ENCODE measurements at places on chromosomes 11 and 22. TPM values are rescaled to one million over a fixed set of nuclear protein-coding genes. Genes with fewer than 3 reads are reported as not detected.
A peak's percentile ranks its signal among the peaks of the same experiment; 100 is the strongest.

DNA sequence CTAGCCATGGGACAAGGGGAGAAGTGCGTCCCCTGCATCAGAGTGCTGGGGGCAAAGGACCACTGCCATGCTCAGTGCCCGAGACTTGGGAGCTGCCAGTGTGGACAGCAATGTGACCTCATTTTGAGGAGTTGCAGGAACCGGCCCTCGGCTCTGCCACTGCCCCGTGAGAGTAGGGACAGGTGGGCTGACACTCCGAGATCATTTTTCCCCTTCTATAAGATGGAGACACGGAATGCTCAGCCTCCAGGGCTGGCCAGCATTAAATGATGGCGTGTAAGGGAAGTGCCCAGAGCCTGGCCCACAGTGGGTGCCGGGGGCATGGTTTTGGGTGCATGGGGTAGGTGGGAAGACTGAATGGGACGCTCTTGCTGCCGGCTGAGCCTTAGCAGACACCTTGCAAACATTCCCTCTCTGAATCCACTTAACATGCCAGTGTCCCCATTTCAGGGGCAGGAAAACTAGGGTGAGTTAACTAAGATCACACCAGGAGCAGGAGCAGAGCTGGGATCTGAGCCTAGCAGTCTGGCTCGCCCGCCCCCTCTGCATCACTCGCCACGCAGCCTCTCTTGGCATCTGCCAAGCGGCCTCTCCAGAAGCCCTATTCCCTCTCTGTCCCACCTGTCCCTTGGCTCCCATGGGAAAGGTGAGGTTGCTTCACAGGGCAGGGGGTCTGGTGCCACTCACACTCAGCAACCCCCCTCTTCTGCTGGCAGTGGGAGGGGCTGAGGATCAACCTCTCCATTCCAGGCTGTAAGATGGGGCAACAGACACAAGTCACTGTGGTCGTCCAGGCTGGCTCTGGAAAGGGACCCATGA is 13.6 kb downstream of the NPTXR start:
- no peak for DNase-seq
- H3K36me3 ChIP-seq: no peaks in the 10 kb centered on the region
- H3K27me3 ChIP-seq: no peaks in the 10 kb centered on the region
- no peak overlapping the region for H3K27ac ChIP-seq
- H3K4me1 ChIP-seq: no peaks in the 10 kb centered on the region
- no peak overlapping the region for H3K4me3 ChIP-seq

The CHCHD10 gene
- total RNA-seq: 157 TPM

The MMP27 gene
- not detected for total RNA-seq

DNA sequence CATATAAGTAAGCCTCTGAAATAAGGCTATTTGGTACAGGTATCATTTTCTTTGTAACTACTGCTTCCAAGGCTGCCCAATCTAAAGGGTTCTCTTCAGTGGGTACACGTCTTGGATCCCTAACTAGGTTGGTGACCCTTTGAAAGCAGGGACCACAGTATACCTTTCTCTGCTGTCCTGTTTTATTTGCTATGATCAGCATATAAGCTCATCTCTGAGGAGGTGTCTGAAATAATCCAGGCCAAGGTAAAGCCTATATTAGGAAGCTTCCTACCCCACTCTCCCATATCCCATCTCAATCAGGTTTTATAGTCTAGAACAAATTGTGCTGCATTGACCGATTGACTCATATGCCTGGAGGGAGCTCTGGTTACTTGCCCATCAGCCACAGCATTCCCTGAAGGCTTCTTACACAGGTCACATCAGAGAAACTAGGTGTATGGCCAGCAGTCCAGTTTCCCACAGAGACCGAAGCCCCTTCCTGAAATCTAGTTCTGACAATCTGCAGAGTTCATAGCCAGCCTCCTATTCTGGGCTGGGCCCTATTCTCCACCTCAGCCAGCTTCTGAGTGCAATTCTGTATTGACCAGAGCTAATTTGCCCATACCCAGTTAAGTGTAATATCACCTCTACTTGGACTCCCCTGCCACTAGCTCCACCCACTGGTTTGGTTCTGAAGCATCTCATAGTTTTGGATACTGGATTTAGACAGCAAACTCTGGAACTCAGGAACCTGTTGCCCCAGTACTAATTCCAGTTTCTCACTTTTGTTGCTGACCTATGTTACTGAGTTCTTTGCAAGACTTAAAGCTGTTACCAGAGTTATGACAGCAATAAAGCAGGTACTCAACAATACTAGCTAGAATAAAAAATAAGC is 62.1 kb upstream of the ARHGAP20 start:
- H3K4me1 ChIP-seq: peaks cover 3% of the 10 kb centered on the region
- DNase-seq: no peak
- no peaks in the 10 kb centered on the region for H3K27me3 ChIP-seq
- H3K36me3 ChIP-seq: no peaks in the 10 kb centered on the region
- no peak overlapping the region for H3K4me3 ChIP-seq

- H3K27ac ChIP-seq: no peak overlapping the region
- DNase-seq: no peak
- no peaks in the 10 kb centered on the region for H3K4me1 ChIP-seq
- H3K4me3 ChIP-seq: no peak overlapping the region
- no peaks in the 10 kb centered on the region for H3K36me3 ChIP-seq
- H3K27me3 ChIP-seq: no peaks in the 10 kb centered on the region
Observed at GRCh38 chr11:92670308-92670890, 299.1 kb upstream of the MTNR1B start.

The PHETA2 gene
- 2.7 TPM for total RNA-seq

DNA sequence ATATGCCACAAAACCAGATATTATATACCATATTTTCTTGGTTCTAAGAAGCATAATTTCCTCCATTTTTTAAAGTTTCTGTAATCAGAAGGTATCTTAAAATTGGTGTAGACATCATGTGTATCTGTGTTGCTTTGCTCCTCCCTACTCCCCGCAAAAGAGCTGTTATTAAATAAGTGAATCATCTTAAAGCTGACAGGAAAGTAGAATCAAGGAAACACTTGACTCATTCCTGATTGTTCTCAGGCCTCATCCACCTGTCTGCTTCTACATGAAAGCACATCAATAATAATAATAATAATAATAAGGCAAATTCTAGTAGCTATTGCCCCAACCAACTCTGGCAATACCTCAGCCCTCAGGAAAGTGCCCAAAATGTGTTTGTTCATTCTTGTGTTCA is 26.2 kb upstream of the GUCY1A2 start:
- H3K4me1 ChIP-seq: no peaks in the 10 kb centered on the region
- H3K36me3 ChIP-seq: no peaks in the 10 kb centered on the region
- H3K4me3 ChIP-seq: no peak overlapping the region

The OR56A4 gene
- not detected for total RNA-seq

DNA sequence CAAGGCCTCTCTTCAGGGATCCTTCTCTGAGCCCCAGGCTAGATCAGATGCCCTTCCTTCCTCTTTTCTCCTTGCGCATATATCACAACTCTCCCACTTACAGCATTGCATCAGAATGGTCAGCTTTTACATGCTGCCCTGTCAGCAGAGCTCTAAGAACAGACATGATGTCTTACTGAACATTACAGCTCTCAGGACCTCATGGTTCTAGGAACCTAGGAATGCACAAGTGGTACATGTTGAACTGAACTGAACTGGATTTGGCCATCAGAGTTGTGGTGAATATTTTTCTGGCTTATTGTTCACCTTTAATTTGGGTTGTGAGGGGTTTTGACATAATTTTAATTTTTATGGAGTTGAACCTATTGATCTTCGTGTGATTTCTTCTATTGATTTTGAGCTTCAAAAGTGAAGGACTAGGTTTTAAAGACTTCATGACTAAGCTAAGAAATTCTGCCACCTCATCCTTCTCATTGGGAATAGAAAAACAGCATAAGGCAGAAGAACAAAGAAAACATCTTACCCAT is 37.7 kb upstream of the SPON1 start:
- H3K4me3 ChIP-seq: no peak overlapping the region
- H3K27me3 ChIP-seq: no peaks in the 10 kb centered on the region
- DNase-seq: no peak
- peak overlapping the region; percentile 53 for H3K27ac ChIP-seq
- H3K36me3 ChIP-seq: peaks cover 2% of the 10 kb centered on the region

- no peak for DNase-seq
- peaks cover 13% of the 10 kb centered on the region for H3K4me1 ChIP-seq
- no peak overlapping the region for H3K27ac ChIP-seq
- H3K27me3 ChIP-seq: no peaks in the 10 kb centered on the region
- H3K36me3 ChIP-seq: peaks cover 47% of the 10 kb centered on the region
Observed at GRCh38 chr11:48141475-48142122, 75.0 kb upstream of the OR4B1 start.

GRCh38 chr11:12636871-12637410 is 37.3 kb upstream of the TEAD1 start:
- no peak for DNase-seq
- no peak overlapping the region for H3K4me3 ChIP-seq
- peaks cover 2% of the 10 kb centered on the region for H3K27me3 ChIP-seq
- H3K4me1 ChIP-seq: no peaks in the 10 kb centered on the region
- H3K36me3 ChIP-seq: no peaks in the 10 kb centered on the region

- no peaks in the 10 kb centered on the region for H3K36me3 ChIP-seq
- H3K27ac ChIP-seq: no peak overlapping the region
- peak; percentile 79 for DNase-seq
- H3K27me3 ChIP-seq: peaks cover 43% of the 10 kb centered on the region
Observed at GRCh38 chr11:75100314-75100713, 3.6 kb upstream of the OR2AT4 start.

DNA sequence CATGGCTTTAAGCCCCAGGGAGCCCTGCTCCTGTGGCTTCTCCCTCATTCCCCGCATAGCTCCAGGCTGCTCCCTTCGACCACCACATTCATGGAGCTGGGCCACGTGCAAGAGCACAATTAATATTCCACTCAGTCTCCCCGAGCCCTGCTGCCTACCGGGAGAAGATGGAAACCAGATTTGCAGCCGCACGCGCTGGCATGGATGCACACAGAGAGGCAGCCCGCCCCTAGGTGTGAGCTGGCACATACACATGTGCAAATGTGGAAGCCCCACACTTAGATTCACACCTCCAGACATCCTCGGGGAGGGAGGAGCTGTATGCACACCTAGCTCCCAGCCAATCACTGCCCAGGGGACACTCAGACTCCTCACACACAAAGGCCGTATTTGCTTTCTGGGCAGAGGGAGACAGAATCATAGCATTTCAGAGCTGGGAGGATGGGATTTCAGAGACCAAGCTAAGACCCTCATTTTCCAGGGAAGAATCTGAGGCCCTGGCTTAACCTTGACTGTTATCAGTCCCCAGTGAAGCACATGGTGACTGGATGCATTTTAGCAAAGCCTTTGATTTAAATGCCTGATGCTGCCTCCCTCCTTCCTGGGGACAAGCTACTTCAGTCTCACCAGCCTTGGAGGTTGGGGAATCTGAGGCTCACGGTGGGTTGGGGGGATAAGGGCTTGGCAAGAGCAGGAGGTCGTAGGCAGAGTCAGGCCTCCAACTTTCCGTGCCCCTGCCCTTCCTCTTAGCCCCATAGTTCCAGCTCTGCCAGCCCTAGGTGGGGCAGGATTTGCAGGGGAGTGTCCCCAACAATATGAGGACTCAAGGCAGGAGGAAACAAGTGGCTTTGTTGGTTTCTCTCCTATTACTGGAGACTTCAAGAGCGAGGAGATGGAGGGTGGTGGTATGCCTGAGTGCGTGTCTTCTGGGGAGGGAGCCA is 5.3 kb upstream of the CREB3L1 start:
- H3K4me1 ChIP-seq: peaks cover 2% of the 10 kb centered on the region
- DNase-seq: no peak
- no peaks in the 10 kb centered on the region for H3K36me3 ChIP-seq

DNA sequence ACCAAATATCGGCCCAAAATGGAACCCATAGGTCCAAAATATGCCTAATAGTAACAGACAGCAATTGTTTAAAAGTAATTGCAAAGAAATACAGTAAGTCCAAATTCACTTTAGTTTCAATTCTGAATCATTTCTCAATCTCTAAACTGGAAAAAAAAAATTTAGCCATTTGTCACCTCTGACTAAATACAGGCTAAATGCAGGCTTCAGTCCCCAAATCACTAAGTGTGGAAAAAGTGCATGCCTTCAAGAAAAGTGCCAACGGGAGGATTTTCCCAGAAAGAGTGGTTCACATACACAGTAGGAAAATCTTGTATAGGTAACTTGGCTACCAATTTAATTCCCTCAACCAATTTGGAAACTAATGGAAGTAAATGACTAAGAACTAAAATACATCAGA is 35.7 kb downstream of the SIK3 start:
- peak overlapping the region; percentile 81 for H3K27ac ChIP-seq
- peak; percentile 38 for DNase-seq
- peaks cover 78% of the 10 kb centered on the region for H3K4me1 ChIP-seq
- H3K36me3 ChIP-seq: peaks cover 4% of the 10 kb centered on the region
- no peaks in the 10 kb centered on the region for H3K27me3 ChIP-seq
- H3K4me3 ChIP-seq: no peak overlapping the region

DNA sequence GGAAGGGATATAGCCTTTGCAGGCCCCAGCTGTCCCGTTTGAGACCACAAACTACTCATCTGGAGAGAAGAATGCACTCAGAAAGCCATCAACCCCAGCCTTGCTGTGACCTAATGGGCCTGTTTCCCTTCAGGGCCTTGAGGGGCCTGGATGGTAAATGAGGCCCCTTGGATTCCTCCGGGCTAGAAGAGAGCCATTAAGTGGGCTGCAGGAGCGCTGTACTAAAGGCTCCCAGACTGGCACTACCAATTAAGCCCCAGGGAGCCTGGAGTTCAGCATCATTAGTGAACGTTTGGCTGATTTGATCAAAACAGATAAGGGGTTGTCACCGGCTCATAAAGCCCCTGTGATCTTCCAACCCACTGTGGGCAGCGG is 23.0 kb downstream of the CD5 start:
- no peak overlapping the region for H3K4me3 ChIP-seq
- no peaks in the 10 kb centered on the region for H3K27me3 ChIP-seq
- no peak for DNase-seq
- peaks cover 45% of the 10 kb centered on the region for H3K4me1 ChIP-seq
- peaks cover 69% of the 10 kb centered on the region for H3K36me3 ChIP-seq

The TM7SF2 gene
- 19.2 TPM for total RNA-seq

- no peak for DNase-seq
- peaks cover 8% of the 10 kb centered on the region for H3K4me1 ChIP-seq
- H3K4me3 ChIP-seq: no peak overlapping the region
Observed at GRCh38 chr11:44113572-44113971, 18.1 kb downstream of the EXT2 start.

The TRIM48 gene
- total RNA-seq: not detected

The TSPAN32 gene
- total RNA-seq: 6.5 TPM

DNA sequence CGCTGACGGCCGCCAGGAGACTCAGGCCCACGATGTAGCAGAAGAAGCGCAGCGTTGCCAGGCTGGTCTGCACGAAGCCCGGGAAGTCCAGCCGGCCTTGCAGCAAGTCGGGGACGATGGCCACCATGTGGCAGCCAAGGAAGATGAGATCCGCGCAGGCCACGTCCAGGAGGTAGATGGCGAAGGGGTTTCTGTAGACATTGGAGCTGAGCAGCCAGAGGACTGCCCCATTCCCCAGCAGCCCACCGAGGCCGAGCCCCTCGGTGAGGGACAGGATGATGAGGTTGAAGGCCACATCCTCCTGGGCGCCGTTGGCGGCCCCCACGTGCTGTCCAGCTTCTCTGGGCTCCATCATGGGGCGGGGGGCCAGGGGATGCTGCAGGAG is 3.8 kb downstream of the MRGPRE start:
- no peak for DNase-seq
- H3K27me3 ChIP-seq: peaks cover 6% of the 10 kb centered on the region
- H3K4me3 ChIP-seq: no peak overlapping the region
- H3K4me1 ChIP-seq: no peaks in the 10 kb centered on the region
- H3K27ac ChIP-seq: no peak overlapping the region

GRCh38 chr11:38593649-38594048 is 1995.6 kb upstream of the RAG2 start:
- no peaks in the 10 kb centered on the region for H3K27me3 ChIP-seq
- no peaks in the 10 kb centered on the region for H3K36me3 ChIP-seq
- H3K27ac ChIP-seq: no peak overlapping the region
- H3K4me3 ChIP-seq: no peak overlapping the region
